ENCODE measurements at places on chromosomes 7 and 10.

DNA sequence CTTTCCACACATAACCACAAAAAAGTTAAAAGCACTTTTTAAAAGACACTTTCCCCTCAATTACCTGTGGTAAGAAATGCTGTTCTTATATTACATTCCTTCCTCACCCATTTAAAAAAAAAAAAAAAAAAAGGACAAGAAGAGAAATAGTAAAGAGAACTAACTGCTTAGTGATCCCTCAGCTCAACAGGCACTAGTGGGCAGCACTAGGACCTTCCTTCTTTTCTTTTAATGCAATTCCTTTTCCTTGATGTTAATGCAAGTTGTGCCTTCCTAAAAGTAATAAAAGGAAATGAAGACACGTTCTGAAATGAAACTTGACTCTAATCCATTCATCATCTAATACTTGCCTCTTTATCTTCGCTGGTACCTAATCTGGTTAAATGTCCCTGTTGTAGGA, 189.7 kb downstream of the TCF7L2 start:
- no peak for DNase-seq

- DNase-seq: no peak
Observed at GRCh38 chr7:7443806-7444350, 91.8 kb downstream of the COL28A1 start.

DNA sequence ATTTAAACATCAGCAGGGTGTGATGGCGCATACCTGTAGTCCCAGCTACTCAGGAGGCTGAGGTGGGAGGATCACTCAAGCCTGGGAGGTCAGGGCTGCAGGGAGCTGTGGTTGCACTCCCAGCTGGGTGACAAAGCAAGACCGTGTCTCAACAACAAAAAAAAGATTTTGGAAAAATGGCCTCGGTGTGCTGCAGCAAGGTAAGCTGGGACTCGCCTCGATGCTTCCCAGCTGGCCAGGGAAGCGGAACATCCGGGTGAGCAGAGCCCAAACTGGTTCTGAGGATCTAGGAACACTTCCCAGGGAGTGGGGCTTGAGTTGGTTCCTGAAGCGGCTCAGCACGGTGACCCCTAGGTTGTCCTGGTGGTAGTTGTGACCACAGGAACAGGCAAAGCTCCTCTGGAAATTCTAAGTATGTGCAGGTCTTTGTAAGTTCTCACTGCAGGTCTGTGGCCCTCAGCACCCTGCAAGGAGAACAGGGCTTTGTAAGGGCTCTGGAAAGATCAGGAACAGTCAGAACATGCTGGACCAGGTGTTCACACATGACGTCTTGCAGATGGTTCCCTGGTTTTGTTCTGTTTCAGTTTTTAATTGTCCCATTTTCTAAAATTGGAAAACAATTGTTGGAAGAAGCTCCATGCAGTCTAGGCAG, 38.6 kb upstream of the ZMIZ2 start:
- DNase-seq: no peak

- no peak for DNase-seq
Observed at GRCh38 chr7:30633223-30633622, 38.5 kb downstream of the GARS1 start.

GRCh38 chr10:88288320-88289059, 294.6 kb downstream of the RNLS start:
- no peak for DNase-seq

DNA sequence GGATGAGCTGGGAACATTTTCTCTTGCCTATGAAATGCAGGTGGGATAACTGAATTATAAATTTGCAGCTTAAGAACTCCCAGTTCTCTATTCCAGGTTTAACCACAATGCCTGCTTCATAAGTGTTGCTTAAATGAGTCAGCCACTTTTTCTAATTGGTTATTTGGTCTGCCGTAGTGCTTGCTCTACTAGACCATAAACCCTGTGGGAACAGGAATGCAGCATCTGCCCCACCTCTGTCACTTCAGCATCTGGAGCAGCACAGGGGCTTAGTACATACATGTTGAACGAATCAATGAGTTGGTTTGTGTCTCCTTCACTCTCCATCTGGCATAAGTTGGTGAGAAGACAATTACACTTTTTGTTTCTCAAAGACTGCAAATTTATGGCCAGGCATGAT, 95.2 kb upstream of the PTER start:
- DNase-seq: no peak

- no peak for DNase-seq
Observed at GRCh38 chr7:111082351-111082750, 8.6 kb upstream of the LRRN3 start.

GRCh38 chr10:132910901-132911785, 31.2 kb downstream of the CFAP46 start:
- DNase-seq: no peak

DNA sequence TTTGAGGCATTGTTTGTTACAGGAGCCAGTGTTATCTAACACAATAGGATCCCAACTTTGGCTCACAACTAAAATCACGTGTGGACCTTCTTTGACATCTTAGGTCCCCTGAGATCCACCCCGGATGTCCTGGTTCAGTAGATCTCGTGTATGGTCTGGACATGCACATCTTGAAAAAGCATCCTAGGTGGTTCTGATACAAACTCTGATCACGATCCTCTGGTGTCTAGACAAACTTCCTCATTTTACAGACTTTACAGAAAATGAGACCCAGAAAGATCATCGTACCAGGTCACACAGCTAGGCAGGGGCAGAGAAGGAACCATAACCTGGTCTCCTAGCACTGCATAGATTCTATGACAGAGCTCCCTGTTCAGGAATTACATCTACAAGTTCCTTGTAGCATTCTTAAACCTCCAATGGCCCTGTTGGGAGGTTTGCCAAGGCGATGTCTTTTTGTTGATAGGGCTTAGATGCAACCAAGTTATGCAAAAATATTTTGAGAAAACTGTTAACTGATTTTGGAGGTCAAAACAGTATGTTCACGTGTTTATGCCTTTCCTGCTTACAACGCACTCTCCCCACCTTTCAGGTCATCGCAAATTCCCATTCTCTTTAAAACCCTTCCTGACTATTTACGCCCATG, 30.8 kb upstream of the CHST15 start:
- no peak for DNase-seq

DNA sequence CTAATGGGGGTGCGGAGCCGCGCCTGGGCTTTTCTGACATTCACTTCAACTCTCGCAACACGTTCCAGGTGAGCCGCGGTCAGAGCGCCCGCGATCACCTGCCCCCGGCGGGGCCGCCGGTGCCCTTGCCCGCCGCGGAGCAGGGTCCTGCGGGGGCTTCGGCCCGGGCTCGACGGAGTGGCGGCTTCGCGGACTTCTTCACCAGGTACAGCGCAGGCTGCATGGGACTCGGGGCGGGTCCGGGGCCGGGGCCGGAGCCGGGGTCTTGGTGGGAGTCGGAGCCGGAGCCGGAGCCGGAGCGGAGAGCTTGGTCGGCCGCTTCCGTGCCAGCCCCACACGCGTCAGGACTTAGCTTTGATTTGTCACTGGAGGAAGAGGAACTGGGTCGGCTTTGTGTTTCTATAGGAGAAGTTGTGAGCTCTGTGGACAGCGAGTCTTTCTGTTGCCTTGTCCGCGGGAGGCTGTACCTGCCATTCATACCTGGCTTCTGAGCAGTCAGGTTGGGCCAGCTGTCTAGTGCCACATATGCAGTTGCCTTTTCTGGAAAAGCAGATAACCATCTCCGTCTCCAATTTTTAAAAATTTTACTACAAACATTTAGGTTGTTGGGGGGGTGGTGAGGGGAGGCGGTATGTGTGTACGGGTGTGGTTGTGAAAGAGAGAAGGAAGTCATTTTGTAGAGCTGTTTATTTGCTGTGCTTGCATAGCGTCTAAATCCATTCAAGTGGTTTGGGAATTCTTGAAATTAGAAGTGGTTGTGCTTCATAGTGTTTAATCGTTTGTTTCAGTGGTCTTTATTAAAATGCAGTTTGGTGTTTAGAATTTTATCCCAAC, 1.3 kb downstream of the TBC1D12 start:
- no peak for DNase-seq

- DNase-seq: no peak
Observed at GRCh38 chr10:124696446-124697392, 47.5 kb downstream of the FAM53B start.

GRCh38 chr10:31944071-31944433, 15.4 kb upstream of the ARHGAP12 start:
- no peak for DNase-seq

GRCh38 chr7:8963722-8964121, 530.3 kb downstream of the NXPH1 start:
- no peak for DNase-seq

- DNase-seq: peak; percentile 17
Observed at GRCh38 chr7:116500078-116500853, 728 bp downstream of the CAV2 start.

- DNase-seq: no peak
Observed at GRCh38 chr10:72322280-72323058, 32.2 kb downstream of the DNAJB12 start.

DNA sequence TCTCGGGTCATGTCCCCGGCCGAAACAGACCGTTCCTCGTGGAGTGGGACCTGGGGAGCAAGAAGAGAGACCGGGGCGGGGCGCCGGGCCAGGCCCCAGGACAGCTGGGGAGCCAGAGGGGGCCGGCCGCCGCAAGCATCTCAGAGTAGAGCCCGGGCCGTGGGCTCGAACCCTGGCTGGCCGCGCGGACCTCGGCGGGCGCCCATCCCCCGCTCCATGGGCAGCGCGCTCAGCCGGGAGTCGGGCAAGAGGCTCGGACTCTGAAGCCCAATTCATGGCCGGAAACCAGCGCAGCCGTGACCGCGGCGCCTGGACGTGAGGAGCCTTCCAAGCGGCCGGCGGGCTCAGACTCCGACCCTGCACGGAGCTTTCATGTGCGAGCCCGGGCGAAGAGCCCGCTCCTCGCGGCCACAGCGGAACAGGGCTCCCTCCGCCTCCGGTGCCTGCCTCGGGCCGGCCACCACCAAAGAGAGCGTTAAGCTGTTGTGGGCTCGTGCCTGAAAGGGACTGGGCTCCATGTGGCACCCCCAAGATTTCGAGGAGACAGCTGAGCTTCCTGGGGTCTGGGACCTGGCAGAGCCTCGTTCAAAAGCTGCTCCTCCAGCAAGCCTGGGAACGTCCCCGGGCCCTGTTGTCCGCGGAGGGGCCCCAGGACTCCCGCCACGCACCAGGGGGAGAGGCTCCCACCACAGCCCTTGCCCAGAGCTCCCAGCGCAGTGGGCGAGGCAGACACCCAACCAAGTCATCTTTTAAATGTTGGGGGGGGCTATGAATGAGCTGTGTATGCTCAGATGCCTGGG, 757 bp upstream of the GRID1 start:
- DNase-seq: no peak

GRCh38 chr10:78959924-78960285, 108.9 kb upstream of the ZMIZ1 start:
- DNase-seq: no peak

DNA sequence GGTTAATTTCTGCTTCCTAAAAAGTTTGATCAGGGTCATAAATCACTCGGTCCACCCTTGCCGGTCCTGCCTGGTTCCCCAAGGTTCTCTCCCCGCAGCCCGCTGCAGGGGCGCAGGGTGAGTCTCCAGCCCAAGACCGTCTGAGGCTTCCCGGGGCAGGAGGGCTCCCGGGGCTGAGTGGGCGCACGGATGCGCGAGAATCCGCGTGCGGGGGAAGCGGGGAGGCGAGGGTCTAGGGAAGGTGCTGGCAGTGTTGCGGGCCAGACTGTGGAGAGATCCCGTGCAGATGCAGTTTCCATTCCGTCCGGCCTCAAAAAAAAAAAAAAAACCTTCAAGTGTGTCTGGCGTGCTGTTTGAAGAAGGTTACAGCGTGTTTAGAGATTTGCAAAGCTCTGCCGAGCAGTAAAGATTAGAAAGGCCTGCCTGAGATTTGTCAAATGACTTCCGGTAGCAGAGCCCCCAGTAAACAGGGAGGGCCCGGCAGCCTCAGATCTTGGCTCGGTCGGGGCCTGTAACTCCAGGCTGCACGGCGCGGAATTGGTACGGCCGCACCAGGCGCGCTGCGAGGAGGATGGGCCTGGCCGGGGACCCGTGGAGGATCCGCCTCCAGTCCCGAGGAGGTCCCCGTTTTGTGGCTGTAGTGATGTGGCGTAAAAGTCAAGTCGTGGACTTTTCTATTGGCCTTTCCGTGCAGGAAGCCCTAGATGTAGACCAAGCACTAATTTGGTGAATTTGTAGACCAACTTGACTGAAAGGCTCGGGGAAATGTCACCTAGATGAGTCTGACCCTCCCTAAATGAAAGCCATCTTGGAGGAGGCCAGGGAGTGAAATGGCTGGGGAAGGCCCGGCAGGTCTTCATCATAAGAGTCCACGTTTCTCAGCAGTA, 293.2 kb upstream of the NFE2L3 start:
- DNase-seq: no peak

DNA sequence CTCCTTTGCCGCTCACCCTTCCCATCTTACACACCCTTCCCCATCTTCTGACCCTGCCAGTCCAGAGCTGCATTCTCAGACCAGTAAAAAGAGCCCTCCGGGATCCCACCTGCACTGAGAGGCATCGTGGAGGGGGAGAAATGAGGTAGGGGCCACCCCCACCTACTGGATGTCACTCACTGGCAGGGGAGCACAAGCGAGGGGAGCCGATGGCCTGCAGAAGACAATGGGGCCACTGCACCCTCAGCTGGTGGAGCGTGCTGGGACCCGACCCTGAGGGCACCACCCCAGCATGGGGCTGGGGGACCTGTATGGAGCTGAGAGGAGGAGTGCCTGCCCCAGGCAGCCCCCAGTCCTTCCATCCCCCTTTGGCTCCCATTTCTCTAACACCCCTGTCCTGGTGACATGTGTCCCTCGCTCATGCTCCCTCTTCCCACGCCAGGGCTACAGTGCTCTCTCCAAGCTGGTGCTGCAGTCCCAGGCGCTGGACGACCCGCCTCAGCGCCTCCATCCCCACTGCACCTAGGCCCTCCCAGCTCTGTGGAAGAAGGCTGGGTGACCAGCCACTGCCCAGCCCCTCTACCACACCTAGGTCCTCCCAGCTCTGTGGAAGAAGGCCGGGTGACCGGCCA, 49.8 kb downstream of the RASGEF1A start:
- no peak for DNase-seq

DNA sequence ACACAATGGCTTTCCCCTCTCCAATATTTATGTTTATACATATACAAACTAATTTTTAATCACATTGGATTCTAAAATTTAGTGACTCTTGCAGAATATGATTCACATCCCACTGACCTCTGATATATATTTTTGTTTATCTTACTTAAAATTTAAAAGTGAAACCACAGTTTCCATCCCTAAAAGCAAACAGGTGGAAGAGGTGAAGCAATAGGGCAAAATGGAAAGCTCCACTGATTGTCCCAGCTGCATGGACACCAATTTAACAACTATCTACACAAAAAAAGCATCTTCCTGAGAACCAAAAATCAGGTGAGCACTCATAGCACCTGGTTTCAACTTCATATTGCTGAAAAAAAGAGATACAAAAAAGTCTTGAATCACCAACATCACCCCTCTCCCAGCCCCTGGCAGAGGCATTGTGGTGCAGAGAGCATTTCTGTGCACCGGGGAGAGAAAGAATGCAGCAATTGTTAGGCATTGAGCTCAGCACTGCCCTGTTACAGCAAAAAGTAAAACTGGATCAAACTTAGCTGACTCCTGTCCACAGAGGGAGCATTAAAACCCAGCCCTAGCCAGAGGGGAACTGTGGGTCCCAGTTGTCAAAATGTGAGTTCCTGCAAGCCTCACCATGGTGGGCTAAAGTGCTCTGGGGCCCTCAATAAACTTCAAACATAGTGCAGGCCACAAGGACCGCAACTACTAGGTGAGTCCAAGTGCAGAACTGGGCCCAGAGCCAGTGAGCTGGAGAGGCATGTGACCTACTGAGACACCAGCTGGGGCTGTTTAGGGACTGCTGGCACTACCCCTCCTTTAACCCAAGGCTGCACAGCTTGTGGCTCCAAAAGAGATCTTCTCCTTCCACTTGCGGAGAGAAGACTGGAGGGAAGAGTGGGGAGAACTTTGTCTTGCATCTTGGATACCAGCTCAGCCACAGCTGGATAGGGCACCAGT, 92.1 kb downstream of the SIRT1 start:
- DNase-seq: no peak
